Hair follicular keratinocyte (primary cell): ENCODE measurements at places on chromosomes 4 and X. TPM values are rescaled to one million over a fixed set of nuclear protein-coding genes. Genes with fewer than 3 reads are reported as not detected.

RTL9 gene
- total RNA-seq = 0.04 and 0.08 TPM in 2 replicates

BEX4 gene
- 26.2 and 32.5 TPM in 2 replicates for total RNA-seq

UGT2A1 gene
- total RNA-seq = not detected in 2 replicates

DCHS2 gene
- total RNA-seq = 0.08 TPM in 1 of 2 replicates, not detected in the other

CENPVL2 gene
- total RNA-seq = not detected in 2 replicates

NKX3-2 gene
- total RNA-seq = 0.04 TPM in 1 of 2 replicates, not detected in the other

UGT2B17 gene
- total RNA-seq = not detected in 2 replicates

CNKSR2 gene
- total RNA-seq = 0.27 and 0.31 TPM in 2 replicates

XPNPEP2 gene
- not detected in 2 replicates for total RNA-seq

AMBN gene
- not detected in 2 replicates for total RNA-seq

ANXA3 gene
- 422 and 547 TPM in 2 replicates for total RNA-seq

LNX1 gene
- 0.11 and 0.39 TPM in 2 replicates for total RNA-seq

SUPT20HL2 gene
- total RNA-seq = not detected in 2 replicates

PPP1R3F gene
- 0.78 and 1.5 TPM in 2 replicates for total RNA-seq

SULT1E1 gene
- total RNA-seq = 0.42 and 1.2 TPM in 2 replicates

PRDM5 gene
- 9.5 and 17.0 TPM in 2 replicates for total RNA-seq

ELF2 gene
- total RNA-seq = 14.1 and 18.6 TPM in 2 replicates

ADAMTS3 gene
- 0.08 and 0.30 TPM in 2 replicates for total RNA-seq

PAGE1 gene
- not detected in 2 replicates for total RNA-seq

ITIH6 gene
- total RNA-seq = not detected in 2 replicates

TBCK gene
- 10.0 and 18.0 TPM in 2 replicates for total RNA-seq

DCAF8L2 gene
- not detected in 2 replicates for total RNA-seq

AFM gene
- total RNA-seq = not detected in 2 replicates

ADH7 gene
- total RNA-seq = 0.08 TPM in 1 of 2 replicates, not detected in the other

SLC2A9 gene
- 59.2 and 68.3 TPM in 2 replicates for total RNA-seq

ATP2B3 gene
- not detected in 2 replicates for total RNA-seq

GAGE13 gene
- not detected in 2 replicates for total RNA-seq

HTATSF1 gene
- total RNA-seq = 19.7 and 40.5 TPM in 2 replicates
